Stimulated activated naive B cell treated with anti-CD40 and anti-IgM and Interleukin-4, amounts not matched to agents 10 μg/mL and 1 μg/mL and 100 μg/mL, for 72 hours (primary cell): ENCODE measurements at places on chromosomes 11 and 22.

GRCh38 chr11:14380947-14381561 is 22.1 kb upstream of the RRAS2 start:
- DNase-seq: peak; percentile 50
- peak overlapping the region; percentile 85 for H3K27ac ChIP-seq
- H3K4me1 ChIP-seq: peaks cover 3% of the 10 kb centered on the region
- peak overlapping the region; percentile 87 for H3K4me3 ChIP-seq
- no peaks in the 10 kb centered on the region for H3K36me3 ChIP-seq

DNA sequence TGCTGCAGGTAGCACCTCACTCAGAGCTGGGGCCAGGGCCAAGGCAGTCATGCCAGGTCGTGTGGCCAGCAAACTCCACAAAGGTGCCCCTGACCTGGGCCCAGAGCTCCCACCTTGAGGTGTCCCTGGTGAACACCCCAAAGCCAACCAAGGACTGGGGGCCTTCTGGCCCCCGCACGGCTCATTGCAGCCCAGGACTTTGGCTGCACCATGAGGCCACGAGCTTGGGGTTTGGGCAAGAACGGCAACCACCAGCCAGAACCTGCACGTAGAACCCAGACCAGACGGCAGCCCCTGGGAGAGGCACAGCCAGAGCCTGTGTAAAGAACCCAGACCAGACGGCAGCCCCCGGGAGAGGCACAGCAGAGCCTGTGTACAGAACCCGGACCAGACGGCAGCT is 7.8 kb downstream of the LRRC56 start:
- no peak for DNase-seq
- no peaks in the 10 kb centered on the region for H3K4me1 ChIP-seq
- H3K36me3 ChIP-seq: peaks cover under 1% of the 10 kb centered on the region
- H3K27me3 ChIP-seq: no peaks in the 10 kb centered on the region
- no peak overlapping the region for H3K4me3 ChIP-seq
- H3K27ac ChIP-seq: no peak overlapping the region

- no peaks in the 10 kb centered on the region for H3K27me3 ChIP-seq
- no peak overlapping the region for H3K4me3 ChIP-seq
- peaks cover 18% of the 10 kb centered on the region for H3K36me3 ChIP-seq
- peaks cover 36% of the 10 kb centered on the region for H3K4me1 ChIP-seq
- no peak overlapping the region for H3K27ac ChIP-seq
- no peak for DNase-seq
Observed at GRCh38 chr11:13311570-13311969, 34.0 kb downstream of the BMAL1 start.

DNA sequence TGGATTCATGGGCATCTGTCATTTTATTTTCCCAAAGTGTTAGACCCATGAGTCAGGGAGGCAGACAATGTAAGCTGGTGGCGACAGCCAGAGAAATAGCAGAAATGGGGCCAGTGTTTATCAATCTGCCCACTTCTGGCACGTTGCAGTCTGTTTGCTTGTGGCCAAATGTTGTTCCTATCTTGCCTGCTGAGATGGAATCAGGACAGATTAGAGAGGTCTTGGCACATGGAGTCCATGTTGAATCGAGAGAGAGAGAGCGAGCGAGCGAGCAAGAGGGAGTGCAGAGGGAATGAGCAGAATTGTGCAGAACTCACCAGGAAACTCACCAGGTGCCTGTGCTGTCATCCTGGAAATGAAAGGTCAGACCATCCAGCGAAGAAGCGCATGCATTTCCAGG is 21.9 kb upstream of the PARVG start:
- H3K36me3 ChIP-seq: peaks cover 39% of the 10 kb centered on the region
- H3K27ac ChIP-seq: no peak overlapping the region
- no peaks in the 10 kb centered on the region for H3K27me3 ChIP-seq
- H3K4me3 ChIP-seq: no peak overlapping the region

DNA sequence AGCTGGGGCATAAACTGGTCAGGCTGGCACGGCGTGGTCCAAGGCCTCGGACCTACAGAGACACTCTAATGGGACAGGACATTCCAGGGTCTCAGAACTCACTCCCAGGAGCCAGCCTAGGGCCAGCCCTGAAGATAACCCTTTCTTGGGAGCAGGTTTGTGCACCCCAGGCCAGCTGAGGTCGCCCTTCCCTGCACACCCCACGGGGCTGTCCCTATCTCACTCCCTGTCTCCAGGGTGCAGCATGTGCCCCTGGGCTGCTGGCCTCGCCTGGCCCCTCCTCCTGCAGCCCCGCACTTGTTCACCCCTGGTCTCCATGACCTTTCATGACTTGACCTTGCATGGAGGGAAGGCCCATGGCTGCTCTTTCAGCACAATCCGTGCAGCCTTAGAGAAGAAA is 1321.8 kb downstream of the BRD1 start:
- H3K27ac ChIP-seq: no peak overlapping the region
- H3K36me3 ChIP-seq: no peaks in the 10 kb centered on the region
- H3K4me1 ChIP-seq: no peaks in the 10 kb centered on the region
- no peak for DNase-seq
- no peak overlapping the region for H3K4me3 ChIP-seq

DNA sequence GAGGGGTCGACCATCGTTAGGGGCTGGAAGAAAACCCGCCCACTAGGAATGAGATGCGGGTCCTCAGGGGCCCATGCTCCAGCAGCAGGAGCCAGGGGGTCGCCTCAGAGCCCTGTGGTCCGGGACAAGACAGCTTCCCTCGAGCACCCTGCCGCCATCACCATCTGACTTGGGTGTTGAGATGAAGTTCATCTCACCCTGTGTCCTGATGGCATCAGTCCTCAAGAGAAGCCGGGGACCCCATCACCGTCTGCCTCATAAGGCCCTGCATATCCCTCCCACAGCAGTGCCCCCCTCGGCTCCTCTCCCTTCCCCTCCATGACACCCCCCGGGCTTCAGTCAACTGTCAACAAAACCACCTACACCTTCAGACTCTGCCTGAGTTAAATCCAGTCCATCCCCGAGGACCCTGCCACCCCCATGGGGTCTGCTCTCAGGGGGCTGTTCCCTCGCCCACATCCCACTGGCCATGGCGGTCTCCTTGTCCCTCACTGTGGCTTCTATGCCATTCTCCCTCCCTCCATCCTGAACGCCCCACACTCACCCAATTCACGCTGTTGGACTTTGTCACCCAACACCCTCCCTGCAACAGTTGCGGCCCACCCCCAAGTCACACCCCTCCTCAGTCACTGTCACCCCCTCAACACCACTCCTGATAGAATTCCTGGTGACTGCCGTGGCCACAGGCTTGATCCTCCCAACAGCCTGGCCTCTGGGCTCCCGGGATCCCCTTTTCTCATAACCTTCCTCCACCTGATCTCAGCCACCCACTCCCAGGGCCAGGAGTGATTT is 87.7 kb upstream of the RTL6 start:
- no peak overlapping the region for H3K27ac ChIP-seq
- peaks cover 2% of the 10 kb centered on the region for H3K4me1 ChIP-seq
- H3K36me3 ChIP-seq: no peaks in the 10 kb centered on the region
- peaks cover 51% of the 10 kb centered on the region for H3K27me3 ChIP-seq
- no peak for DNase-seq

DNA sequence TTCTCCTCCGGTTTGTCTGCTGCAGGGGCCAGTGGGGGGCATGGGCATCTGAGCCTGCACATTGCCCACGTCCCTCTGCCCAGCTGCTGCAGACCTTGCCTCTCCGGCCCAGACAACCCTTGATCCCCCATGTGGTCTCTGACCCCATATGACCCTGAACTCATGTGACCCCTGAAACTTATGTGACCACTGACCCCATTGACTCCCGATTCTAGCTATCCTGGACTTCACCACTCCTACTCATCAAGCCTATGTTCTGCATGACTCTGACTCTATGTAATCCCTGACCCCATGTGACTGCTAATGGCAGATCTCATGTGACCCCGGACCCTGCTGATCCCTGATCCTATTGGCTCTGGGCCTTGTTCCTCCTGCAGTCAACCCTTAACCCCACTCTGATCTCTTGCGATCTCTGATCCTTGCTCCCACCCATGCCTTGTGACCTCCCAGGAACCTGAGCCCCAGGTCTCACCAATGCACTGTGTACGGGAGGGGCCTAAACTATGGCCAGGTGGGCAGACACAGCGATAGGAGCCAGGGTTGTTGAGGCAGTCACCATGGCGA is 5.7 kb downstream of the LTBP3 start:
- H3K36me3 ChIP-seq: peaks cover 12% of the 10 kb centered on the region
- no peak overlapping the region for H3K4me3 ChIP-seq
- H3K27ac ChIP-seq: no peak overlapping the region
- no peaks in the 10 kb centered on the region for H3K27me3 ChIP-seq

- peaks cover 49% of the 10 kb centered on the region for H3K4me1 ChIP-seq
- H3K27ac ChIP-seq: peak overlapping the region; percentile 59
- peak; percentile 14 for DNase-seq
- H3K4me3 ChIP-seq: peak overlapping the region; percentile 86
- peaks cover 53% of the 10 kb centered on the region for H3K27me3 ChIP-seq
Observed at GRCh38 chr11:70398834-70399680, 728 bp downstream of the CTTN start.

DNA sequence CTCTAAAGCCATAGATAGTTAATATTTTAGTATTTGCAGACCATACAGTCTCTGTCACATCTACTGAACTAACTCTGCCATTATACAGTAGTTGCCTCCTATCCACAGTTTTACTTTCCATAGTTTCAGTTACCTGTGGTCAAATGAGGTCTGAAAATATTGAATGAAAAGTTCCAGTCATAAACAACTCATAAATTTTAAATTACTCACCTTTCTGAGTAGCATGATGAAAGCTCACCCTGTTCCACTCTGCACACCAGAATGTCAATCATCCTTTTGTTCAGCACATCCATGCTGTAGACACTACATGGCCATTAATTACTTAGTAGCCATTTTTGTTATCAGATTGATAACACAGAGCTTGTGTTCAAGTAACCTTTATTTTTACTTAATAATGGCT is 51.7 kb upstream of the ME3 start:
- H3K4me1 ChIP-seq: no peaks in the 10 kb centered on the region
- H3K36me3 ChIP-seq: no peaks in the 10 kb centered on the region
- no peak overlapping the region for H3K27ac ChIP-seq

- peaks cover 33% of the 10 kb centered on the region for H3K4me1 ChIP-seq
- no peaks in the 10 kb centered on the region for H3K36me3 ChIP-seq
- peaks cover 8% of the 10 kb centered on the region for H3K27me3 ChIP-seq
- DNase-seq: no peak
Observed at GRCh38 chr11:69529001-69529400, 47.5 kb downstream of the LINC01488 start.

- DNase-seq: no peak
- H3K27ac ChIP-seq: no peak overlapping the region
- peaks cover 21% of the 10 kb centered on the region for H3K27me3 ChIP-seq
Observed at GRCh38 chr11:76834151-76834550, 26.6 kb upstream of the ACER3 start.

DNA sequence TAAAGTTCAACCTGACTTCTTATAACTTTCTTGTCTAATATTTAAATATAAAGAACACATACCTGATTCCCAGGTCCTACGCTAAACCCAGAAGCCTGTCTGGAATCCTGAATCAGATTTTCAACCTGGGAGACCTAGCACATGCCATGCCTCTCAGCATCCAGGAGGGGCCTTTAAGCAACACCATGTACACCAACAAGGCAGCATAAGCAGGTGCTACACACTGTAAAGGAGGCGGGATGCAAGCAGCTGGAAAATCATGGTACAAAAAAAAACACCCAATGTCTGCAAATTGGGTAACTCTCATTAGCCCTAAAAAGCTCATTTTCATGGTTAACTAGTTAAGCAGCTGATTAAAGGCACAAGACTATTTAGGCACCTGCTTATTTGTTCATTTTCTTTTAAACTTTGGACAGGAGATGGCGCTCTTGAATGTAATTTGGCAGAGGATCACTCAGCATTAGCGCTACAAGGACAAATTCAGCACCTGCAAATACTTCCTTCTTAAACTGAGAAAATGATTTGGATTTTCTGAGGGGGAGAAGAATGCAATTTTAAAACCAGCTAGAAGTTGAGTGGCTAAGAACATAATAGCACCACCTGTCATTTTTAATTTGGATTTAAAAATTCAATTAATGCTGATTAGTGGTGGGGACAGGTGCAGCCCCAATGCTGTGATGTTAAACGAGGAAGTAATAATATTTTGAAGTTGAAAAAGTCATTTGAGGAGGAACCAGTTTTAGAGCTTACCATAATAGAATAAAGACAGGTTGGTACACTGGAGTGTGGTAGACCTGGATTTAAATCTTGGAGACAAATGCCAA is 104.0 kb downstream of the FAR1 start:
- no peak overlapping the region for H3K27ac ChIP-seq
- H3K36me3 ChIP-seq: no peaks in the 10 kb centered on the region
- H3K27me3 ChIP-seq: peaks cover 11% of the 10 kb centered on the region
- peak; percentile 2 for DNase-seq
- H3K4me3 ChIP-seq: no peak overlapping the region

DNA sequence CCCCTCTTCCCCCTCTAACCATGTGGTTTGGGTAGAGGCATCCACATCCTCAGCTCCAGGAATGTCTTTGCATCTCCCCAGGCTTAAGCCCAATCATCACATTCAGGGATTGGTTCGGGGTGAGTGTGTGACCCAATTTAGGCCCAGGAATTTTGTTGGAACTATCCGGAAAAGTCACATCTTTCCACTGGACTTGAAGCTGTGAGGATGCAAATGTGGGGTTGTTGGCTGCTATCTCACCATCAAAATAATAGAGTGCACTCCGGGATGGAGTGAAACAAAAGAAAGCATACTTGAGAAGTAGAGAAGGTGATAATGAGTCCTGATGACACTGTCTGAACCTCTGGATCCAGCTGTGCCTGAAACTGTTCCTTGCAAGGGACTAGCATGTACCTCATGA is 33.8 kb upstream of the OLFML1 start:
- no peaks in the 10 kb centered on the region for H3K27me3 ChIP-seq
- H3K4me3 ChIP-seq: no peak overlapping the region
- DNase-seq: no peak
- H3K36me3 ChIP-seq: peaks cover 8% of the 10 kb centered on the region
- no peak overlapping the region for H3K27ac ChIP-seq

- H3K4me1 ChIP-seq: peaks cover 65% of the 10 kb centered on the region
- H3K36me3 ChIP-seq: peaks cover 5% of the 10 kb centered on the region
- H3K27me3 ChIP-seq: no peaks in the 10 kb centered on the region
Observed at GRCh38 chr11:78313898-78314297, 103.7 kb downstream of the GAB2 start.

- peaks cover 19% of the 10 kb centered on the region for H3K4me1 ChIP-seq
- no peak overlapping the region for H3K27ac ChIP-seq
- H3K27me3 ChIP-seq: peaks cover 30% of the 10 kb centered on the region
Observed at GRCh38 chr22:23531283-23531956, 48.7 kb downstream of the IGLL1 start.
